Chondrocyte (in vitro differentiated cells): ENCODE measurements at places on chromosomes 4 and X. TPM values are rescaled to one million over a fixed set of nuclear protein-coding genes. Genes with fewer than 3 reads are reported as not detected.

TMEM33 gene
- total RNA-seq, result 49.9 to 53.1 TPM (median 50.8 TPM) in 3 replicates

KCTD8 gene
- total RNA-seq, result not detected in 3 replicates

DCAF12L1 gene
- total RNA-seq, result not detected in 3 replicates

EDNRA gene
- 58.3 to 136 TPM (median 135 TPM) in 3 replicates for total RNA-seq

CT45A5 gene
- total RNA-seq, result not detected in 3 replicates

TRMT2B gene
- 9.5 to 13.1 TPM (median 9.9 TPM) in 3 replicates for total RNA-seq
